Panc1 (cell line): ENCODE measurements at places on chromosomes 13 and 19. TPM values are rescaled to one million over a fixed set of nuclear protein-coding genes. Genes with fewer than 3 reads are reported as not detected.

The ARRDC5 gene
- total RNA-seq = not detected

DNA sequence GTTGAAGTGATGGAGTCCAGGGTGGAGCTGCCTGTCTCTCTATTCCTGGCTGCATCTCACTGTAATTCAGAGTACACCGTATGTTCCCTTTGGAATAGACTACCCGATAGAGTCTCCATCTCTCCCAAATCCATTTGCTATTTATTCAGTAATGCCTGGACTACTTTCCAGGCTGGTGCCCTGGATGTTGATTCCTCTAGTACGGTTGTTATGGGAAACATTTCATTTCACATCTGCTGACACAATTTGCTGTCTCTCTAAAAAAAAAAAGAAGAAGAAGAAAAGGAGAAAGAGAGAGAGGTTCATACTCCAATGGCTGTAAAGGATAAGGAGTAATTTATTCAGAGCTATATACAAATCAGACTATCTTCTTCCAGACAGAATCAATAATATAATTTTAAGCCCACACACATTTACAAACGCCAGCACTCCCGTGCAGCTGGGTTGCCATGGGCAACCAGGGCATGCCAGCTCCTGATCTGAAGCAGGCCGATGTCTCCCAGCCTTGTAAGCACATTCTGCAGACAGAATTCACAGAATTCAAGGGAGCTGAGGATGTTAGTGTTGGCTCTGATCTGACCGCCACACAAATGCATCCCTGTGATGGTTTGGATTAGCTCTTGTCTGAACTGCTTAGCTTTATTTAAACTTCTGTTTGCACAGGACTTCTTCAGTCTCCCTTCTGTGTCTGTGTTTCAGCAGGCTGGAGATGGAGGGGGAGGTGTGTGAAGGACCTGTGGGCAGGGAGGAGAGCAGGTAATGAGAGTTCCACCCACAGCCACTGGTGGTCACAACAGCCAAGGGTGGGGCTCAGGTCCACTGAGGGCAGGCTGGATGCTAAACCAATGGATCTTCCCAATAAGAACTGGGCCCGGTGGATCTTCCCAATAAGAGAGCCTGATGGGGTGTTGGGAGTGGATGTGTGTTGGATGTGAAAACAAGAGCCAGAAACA is 66.0 kb downstream of the TEX26 start:
- no peaks in the 10 kb centered on the region for H3K36me3 ChIP-seq
- H3K27ac ChIP-seq = no peak overlapping the region
- no peaks in the 10 kb centered on the region for H3K4me1 ChIP-seq

The KANK3 gene
- total RNA-seq = 1.2 TPM

GRCh38 chr13:54965881-54966280 is 1937.3 kb downstream of the OLFM4 start:
- no peak overlapping the region for H3K27ac ChIP-seq
- no peaks in the 10 kb centered on the region for H3K4me1 ChIP-seq
- no peaks in the 10 kb centered on the region for H3K36me3 ChIP-seq

GRCh38 chr19:52600639-52601024 is 30.5 kb downstream of the ZNF701 start:
- H3K4me1 ChIP-seq = no peaks in the 10 kb centered on the region
- peak overlapping the region; percentile 79 for H3K4me3 ChIP-seq
- no peaks in the 10 kb centered on the region for H3K27me3 ChIP-seq
- H3K27ac ChIP-seq = peak overlapping the region; percentile 29; the same call in 1 of the 2 replicates
- no peak for DNase-seq

DNA sequence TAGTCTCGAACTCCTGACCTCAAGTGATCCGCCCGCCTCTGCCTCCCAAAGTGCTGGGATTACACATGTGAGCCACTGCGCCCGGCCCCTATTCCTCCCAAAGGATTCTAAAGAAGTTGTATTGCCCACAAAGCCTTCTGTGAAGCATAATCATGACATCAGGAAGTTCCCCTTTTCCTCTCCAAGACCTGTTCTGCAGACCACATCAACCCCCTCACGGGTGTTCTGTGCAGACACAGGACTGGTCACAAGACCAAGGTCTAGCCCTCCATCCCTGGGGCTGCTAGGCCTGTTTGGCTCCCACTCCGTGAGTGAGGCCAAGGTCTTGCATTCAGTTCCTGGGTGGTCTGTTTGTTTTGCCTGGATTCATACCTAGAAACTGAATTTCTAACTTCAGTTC is 178.1 kb downstream of the FLT1 start:
- H3K4me3 ChIP-seq = no peak overlapping the region
- no peaks in the 10 kb centered on the region for H3K36me3 ChIP-seq
- H3K27me3 ChIP-seq = no peaks in the 10 kb centered on the region
- no peak overlapping the region for H3K27ac ChIP-seq
- H3K4me1 ChIP-seq = no peaks in the 10 kb centered on the region
- no peak for DNase-seq

- H3K36me3 ChIP-seq = no peaks in the 10 kb centered on the region
- H3K4me3 ChIP-seq = no peak overlapping the region
- H3K27ac ChIP-seq = no peak overlapping the region
- H3K4me1 ChIP-seq = no peaks in the 10 kb centered on the region
- no peaks in the 10 kb centered on the region for H3K27me3 ChIP-seq
Observed at GRCh38 chr13:49210114-49210513, 10.0 kb upstream of the MLNR start.

DNA sequence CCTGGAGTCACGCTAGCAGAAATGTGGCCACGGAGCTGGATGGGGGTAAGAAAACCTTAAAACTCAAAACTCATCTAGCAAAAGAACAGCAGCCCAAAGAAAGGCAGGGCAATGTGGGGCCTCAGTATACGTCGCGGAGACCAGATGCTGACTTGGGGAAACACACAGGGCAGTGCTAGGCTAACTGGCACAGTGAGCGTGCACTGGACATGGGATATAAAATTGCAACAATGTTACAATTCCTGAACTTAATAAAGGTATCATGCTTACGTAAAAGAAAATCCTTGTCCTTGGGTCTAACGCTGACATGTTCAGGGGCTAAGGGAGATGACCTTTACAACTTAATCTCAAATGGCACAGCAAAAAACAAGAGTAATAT is 40.5 kb downstream of the COL4A1 start:
- no peak for DNase-seq
- H3K27ac ChIP-seq = no peak overlapping the region
- H3K27me3 ChIP-seq = no peaks in the 10 kb centered on the region; the same call in 1 of the 2 replicates
- H3K36me3 ChIP-seq = no peaks in the 10 kb centered on the region
- H3K4me3 ChIP-seq = no peak overlapping the region
- H3K4me1 ChIP-seq = no peaks in the 10 kb centered on the region

DNA sequence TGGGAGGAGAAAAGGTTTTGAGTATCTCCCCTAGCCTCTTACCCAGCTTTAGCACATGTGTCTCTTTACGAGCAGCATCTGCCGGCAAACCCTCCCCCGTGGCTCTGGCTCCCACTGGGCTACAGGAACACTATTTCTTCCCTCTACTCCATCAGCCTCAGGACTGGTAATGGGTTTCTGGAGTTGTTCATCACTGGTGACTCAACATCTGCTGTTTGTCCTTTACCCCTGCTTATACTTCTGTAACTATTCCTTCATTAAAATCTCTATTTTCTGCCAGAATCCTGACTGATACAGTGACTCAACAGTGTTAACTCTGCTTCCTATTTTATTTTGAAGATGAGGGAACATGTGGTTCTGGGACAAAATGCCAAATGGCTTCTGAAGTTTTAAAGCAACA is 437.3 kb upstream of the HTR2A start:
- H3K4me3 ChIP-seq = no peak overlapping the region
- H3K27ac ChIP-seq = no peak overlapping the region
- H3K27me3 ChIP-seq = no peaks in the 10 kb centered on the region

- no peaks in the 10 kb centered on the region for H3K27me3 ChIP-seq
- no peak overlapping the region for H3K4me3 ChIP-seq
- DNase-seq = no peak
- H3K27ac ChIP-seq = no peak overlapping the region
- no peaks in the 10 kb centered on the region for H3K4me1 ChIP-seq
Observed at GRCh38 chr13:74316547-74316946, 182.3 kb upstream of the KLF12 start.

The ZNF90 gene
- total RNA-seq = 7.5 TPM

The CYP2F1 gene
- not detected for total RNA-seq

DNA sequence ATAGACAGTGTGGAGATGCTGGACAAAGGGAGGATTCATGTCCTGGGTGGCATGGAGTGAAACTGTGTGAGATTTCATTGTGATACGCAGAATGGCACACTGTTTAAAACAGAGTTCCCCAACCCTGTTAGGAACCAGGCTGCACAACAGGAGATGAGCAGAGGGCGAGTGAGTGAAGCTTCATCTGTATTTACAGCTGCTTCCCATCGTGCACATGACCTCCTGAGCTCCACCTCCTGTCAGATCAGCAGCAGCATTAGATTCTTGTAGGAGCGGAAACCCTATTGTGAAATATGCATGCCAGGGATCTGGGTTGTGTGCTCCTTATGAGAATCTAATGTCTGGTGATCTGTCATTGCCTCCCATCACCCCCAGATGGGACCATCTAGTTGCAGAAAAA is 72.5 kb downstream of the RAP2A start:
- no peak overlapping the region for H3K27ac ChIP-seq
- no peaks in the 10 kb centered on the region for H3K36me3 ChIP-seq
- no peak for DNase-seq
- peaks cover 2% of the 10 kb centered on the region; the same call in 1 of the 2 replicates for H3K27me3 ChIP-seq
- no peak overlapping the region for H3K4me3 ChIP-seq

DNA sequence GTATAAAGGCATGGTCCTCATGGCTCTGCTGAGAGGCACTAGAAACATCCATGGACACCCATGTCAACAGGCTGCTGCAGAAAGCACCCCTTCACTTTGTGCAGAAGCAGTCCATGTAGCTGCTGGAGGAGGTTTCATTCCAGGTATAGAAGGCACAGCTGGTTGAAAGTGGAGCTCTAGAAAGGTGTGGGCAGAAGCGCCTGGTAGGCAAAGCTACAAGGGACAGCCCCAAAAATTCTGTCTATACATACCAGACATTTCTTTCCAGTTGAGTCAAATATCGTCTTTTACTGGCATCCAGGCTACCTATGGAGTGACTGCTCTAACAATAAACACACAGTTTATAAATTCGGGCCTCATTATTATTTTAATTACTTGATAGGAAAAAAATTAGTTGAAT is 129.3 kb downstream of the ENOX1 start:
- H3K27ac ChIP-seq = no peak overlapping the region
- H3K27me3 ChIP-seq = no peaks in the 10 kb centered on the region
- H3K4me3 ChIP-seq = no peak overlapping the region
- H3K4me1 ChIP-seq = no peaks in the 10 kb centered on the region

DNA sequence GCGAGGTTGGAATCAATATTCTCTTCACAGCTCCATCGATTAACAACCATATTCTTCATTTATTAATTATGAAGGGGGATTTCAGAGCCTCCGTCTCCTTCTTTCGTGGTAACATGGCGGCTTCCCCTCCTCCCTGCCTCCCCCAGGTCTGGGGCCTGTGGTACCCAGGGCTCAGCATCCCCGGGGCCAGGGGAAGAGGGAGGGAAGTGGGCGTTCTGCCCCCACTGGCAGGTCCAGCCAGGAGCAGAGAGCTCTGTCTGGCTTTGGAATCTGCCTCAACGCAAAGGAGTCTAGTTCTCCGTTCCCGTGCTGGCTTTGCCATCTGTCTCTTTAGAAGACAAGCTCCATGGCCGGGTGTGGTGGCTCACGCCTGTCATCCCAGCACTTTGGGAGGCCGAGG is 37.8 kb upstream of the ONECUT3 start:
- DNase-seq = no peak
- H3K4me3 ChIP-seq = no peak overlapping the region
- no peaks in the 10 kb centered on the region for H3K4me1 ChIP-seq
- H3K36me3 ChIP-seq = no peaks in the 10 kb centered on the region
- no peaks in the 10 kb centered on the region for H3K27me3 ChIP-seq

DNA sequence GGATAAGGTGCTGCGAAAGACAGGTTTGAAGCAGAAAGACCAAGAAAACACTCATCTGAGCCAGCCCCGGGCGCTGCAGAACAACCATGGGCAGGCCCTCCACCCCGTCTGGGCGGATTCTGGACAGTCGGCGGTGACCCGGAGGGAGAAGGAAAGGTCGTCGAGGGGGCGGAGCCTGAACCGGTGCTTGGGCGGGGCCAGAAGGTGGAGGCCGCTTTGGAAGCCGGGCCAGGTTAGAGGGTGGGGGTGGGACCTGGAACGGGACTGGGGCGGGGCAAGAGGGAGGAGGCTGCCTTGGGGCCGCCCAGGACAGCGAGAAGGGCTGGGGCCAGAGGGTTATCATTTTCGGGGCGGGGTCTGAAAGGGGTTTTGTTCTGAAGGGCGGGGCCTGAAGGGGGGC is 5.0 kb upstream of the ZNF765 start:
- H3K4me1 ChIP-seq = no peaks in the 10 kb centered on the region
- no peaks in the 10 kb centered on the region for H3K27me3 ChIP-seq
- no peak overlapping the region for H3K4me3 ChIP-seq
- no peak overlapping the region for H3K27ac ChIP-seq
- H3K36me3 ChIP-seq = no peaks in the 10 kb centered on the region; the same call in 1 of the 2 replicates
- no peak for DNase-seq

DNA sequence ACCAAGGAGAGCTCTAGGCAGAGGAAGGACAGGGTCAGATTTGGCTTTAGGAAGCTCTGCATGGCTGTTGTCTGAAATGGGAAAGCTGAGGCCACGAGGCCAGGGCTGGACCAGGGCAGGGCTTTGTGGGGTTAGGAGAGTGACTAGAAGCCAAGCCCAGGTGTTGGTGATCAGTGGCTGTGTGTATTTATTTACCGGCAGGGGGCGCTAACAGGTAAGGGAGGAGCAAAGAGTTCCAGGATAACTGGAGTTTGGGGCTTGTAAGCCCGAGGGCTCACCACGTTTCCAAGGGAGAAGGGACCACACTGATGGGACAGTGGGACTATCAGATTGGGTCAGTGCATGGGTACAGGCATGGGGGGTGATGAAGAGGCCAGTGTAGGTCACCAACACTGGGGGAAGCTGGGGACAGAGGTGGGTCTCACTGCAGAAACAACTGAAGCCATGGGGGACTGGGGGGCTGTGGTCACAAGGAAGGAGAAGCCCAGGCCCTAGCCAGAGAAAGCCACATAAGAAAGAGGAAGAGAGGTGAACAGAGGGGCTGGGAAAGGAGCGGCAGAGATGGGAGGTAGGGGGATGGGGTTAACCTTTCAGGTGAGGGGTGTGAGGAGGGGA is 3.9 kb downstream of the TMEM147 start:
- peak; percentile 33 for DNase-seq
- peaks cover 6% of the 10 kb centered on the region; the same call in 1 of the 2 replicates for H3K36me3 ChIP-seq
- H3K27me3 ChIP-seq = no peaks in the 10 kb centered on the region
- H3K27ac ChIP-seq = no peak overlapping the region
- peaks cover 12% of the 10 kb centered on the region for H3K4me1 ChIP-seq

- no peak for DNase-seq
- H3K27me3 ChIP-seq = no peaks in the 10 kb centered on the region
- no peak overlapping the region for H3K27ac ChIP-seq
- H3K4me3 ChIP-seq = no peak overlapping the region
Observed at GRCh38 chr13:89402211-89402610, 1731.0 kb downstream of the SLITRK5 start.

The ATP4B gene
- total RNA-seq = not detected

- no peak overlapping the region for H3K4me3 ChIP-seq
- no peaks in the 10 kb centered on the region for H3K27me3 ChIP-seq
Observed at GRCh38 chr13:20388184-20388583, 137.5 kb downstream of the CRYL1 start.
